Dorsolateral prefrontal cortex (tissue), 122 donors: ENCODE measurements at places on chromosomes 3 and 15.

DNA sequence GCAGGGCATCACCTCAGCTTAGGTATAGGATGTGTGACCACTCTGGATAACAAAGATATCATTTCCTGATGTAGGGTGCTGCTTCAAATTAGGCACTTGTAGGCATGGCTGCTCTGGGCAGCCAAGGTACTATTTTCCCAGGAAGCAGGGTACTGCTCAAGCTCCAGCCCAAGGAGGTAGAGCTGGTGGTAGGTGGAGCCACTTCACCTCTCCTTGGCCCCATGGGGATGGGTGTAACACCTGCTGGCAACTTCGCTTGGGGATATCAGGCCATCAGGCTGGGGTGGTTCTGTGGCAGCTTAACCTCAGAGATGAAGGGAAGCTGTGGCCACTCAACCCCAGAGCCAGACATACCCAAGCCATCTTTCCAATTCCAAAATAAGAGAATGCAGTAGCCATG is 147.1 kb upstream of the IGF1R start:
- DNase-seq = no peak

- no peak for DNase-seq
Measured at GRCh38 chr15:98937413-98938104, 70.0 kb downstream of the PGPEP1L start.

DNA sequence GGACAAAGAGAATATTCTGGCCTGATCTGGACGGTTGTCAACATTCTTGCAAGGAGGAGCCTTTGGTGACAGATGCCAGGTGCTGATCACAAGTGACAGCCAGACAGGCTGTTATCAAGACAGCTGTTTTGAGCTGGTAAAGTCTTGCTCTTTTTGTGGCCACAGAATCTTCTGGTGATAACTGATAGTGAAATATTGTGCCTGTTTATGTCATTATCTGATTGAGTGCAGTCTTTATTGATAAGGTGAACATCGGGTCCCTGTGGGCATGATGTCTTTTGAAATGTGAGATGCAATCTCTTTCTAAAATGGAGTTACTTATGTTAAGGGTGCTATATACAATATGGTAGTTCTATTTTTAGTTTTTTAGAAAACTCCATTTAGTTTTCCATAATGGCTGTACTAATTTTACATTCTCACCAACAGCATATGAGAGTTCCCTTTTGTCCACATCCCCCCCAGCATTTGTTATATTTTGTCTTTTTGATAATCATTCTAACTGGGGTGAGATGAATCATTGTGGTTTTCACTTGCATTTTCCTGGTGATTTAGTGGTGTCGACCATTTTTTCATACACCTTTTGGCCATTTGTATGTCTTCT is 10.7 kb downstream of the CEP63 start:
- DNase-seq = no peak

GRCh38 chr3:184489268-184489841 is 72.2 kb upstream of the EPHB3 start:
- DNase-seq = no peak

- DNase-seq = no peak
Measured at GRCh38 chr15:90716317-90716975, 700 bp upstream of the BLM start.

DNA sequence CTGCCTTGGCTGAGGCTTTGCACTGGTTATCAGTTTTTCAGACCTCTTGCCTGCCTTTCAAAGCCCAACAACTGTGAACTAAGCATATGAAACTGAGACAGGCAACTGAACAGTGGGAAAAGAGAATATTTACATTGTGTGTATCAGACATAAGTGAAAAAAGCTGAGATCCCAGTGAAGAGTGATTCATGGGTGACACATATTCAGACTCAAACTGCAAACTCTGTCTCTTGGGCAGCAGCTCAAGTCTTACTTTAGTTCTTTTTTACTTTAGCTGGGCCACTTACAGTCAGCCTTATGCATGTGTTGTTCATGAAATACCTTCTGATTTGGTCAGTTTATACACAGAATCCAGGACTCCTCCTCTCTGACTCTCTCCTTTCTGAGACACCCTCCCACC is 19.2 kb downstream of the SUCLG2 start:
- DNase-seq = no peak

DNA sequence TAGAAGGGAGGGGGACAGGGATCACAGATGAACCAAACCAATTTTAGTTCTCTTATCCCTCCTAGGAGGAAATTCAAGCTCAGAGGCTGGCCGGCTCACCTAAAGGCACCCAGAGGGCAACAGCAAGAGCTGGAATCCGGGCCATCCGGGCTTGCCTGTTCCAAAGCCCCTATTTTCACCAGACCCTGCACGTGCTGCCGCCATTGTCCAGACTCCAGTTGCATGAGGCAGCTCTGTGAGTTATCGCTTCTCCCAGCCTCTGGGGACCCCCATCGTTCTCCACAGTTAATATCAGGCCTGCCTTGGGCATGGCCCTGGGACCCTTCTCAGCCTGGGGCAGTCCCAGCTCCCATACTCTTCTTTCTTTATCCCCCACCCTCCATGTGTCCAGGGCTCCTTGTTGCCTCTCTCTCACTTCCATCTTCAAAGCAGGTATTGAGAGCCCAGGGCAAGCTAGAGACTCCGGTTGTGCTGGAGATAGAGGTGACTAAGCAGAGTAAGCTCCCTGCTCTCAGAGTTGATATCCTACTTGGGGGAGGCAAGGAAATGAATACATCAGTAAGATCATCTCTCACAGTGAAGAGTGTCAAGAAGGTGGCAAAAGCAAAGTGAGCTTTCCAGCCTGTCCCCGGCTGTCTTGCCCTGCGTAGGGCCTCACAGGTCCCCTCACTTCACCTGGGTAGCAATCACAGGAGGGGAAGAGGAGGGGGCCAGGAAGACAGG is 322.8 kb downstream of the UACA start:
- no peak for DNase-seq

DNA sequence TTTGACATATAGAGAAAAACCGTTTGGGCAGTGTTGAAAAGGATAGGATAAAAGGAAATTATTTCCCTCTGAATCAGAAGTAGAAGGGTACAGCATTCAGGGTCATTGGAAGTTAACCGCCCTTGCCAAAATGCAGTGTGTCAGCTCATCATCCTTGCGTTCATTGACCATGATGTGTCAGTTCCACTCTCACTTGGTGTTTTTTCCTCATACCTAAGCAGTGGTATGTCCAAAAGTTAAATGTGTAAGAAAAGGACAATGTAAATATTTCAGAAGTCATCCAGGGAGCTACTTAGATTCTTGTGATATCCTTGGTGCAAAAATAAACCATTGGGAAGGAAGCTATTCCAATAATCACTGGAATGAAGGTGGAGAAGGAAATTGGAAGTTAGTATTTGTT is 50.7 kb downstream of the MAP6D1 start:
- DNase-seq = no peak

DNA sequence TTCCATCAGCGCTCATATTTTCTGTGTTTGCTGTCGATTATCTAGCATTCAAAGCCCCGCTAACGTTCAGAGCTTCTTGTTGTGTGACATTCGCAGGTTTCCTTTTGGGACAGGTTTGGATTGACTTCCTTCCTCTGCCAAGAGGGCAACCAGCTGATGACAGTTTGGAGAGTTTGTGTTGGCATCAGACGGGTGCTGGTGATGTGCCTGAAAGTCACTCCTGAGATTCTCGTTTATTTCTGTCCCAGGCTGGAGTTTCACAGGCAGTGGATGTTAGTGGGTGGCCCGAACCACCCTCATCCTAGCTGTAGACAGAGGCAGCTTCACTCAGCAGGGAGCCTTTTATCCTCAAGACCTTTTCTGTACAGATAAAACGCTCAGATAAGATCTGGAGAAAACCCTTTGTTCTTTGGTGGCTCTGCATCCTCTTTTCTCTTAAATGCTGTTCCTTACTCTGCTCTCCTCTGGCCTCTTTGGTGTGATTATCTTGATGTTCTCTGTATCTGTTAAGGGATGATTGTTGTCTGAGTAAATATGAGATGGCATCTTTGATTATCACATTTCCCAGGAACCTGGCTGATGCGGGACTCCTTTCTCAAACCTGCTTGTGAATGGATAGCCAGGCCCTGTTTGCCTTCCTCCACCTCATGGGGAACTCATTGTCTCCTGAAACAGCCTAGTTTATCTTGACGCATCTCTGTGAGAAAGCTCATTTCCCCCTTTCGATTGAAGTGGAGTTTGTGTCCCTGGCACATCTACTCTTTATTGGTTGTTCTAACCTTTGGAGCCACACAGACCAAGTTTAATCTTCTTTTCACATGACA is 35.9 kb downstream of the CGNL1 start:
- no peak for DNase-seq

DNA sequence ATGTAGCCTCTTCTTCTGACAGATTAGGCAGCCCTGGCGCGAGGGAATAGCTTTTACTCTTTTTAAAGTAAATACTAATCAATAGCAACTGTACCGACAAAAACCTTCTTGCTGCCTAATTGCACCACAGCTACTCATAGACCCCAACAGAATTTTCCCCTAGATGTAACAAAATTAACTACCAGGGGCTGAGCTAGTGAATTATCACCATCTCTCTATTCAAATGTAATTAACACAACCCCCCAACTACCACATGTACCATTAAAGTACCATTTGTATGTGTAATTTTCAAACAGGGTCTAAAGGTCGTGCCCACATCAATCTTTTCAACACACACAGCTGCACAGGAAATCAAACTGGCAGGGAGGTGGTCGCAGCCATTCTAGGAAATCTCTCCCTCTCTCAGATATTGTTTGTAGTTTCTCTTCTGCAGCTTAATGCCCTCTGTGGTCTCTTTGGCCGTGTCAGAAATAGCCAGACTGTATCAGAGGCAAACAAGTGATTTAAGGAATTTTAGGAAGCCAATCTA is 322.9 kb downstream of the RORA start:
- no peak for DNase-seq

DNA sequence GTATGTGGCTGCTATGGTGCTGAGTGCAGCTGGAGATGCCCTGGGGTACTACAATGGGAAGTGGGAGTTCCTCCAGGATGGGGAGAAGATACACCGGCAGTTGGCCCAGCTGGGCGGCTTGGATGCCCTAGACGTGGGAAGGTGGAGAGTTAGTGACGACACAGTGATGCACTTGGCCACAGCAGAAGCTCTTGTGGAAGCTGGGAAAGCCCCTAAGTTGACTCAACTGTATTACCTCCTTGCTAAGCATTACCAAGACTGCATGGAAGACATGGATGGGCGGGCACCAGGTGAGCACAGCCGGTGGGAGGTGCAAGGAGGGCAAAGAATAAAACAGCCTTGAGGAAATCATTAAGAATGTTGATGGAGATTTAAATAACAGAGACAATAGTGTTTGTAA is 2.9 kb downstream of the ADPRH start:
- DNase-seq = no peak

GRCh38 chr3:150757768-150758167 is 5.2 kb downstream of the SIAH2 start:
- DNase-seq = no peak
